NK-92 treated with Interleukin-12 subunit alpha and Interleukin-12 subunit beta, amount 100 ng/mL, for 24 hours (cell line): ENCODE measurements at places on chromosomes 2 and 18.

DNA sequence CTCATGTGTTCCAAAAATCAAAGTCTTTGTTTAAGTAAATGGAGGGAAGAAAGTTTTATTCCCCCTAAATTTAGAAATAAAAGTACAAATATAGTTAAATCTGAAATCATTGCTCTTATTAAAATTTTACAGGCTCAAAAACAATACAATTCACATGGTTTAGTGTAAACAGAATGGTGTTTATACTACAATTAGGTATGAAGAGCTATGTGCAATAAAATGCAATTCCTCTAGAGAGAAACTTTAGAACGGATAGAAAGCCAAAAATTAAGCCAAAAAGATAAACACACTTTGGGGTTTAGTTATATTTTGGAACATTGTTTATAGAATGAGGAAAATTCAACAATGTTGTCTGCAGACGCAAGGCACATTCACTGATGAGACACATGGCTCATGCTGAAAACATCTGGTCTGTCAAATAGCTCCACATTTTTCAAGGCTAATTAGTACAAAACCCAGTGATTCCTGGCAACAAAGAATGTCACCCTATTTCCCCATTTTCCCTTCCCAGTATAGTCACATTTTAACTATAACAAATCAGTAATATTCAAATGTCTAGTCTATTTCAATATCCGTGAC is 103.3 kb downstream of the EXOC6B start:
- DNase-seq: no peak

- no peak for DNase-seq
These were observed at the start of gene OBSL1 for GRCh38 chr2:219571311-219572236. OBSL1 (minus strand) TSS chr2:219571539; CDS start chr2:219571232, 307 bp downstream.

DNA sequence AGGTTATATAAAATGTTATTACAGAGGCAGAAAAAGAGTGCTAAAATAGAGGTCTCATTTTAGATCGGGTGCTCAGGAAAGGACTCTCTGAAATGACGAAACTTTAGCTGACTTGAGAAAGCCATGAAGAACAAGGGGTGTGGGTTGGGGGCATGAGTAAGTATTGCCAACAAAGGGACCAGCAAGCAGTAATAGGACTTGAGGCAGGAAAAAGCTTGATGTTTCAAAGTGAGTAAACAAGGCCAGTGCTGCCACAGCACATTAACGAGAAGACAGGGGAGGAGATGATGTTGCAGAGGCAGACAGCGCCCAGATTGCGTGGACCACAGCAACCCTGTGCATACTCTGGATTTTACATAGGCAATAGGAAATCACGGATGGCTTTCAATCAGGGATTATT is 318.8 kb downstream of the ZEB2 start:
- no peak for DNase-seq

GRCh38 chr2:128984081-128984480 is 665.4 kb upstream of the HS6ST1 start:
- no peak for DNase-seq

DNA sequence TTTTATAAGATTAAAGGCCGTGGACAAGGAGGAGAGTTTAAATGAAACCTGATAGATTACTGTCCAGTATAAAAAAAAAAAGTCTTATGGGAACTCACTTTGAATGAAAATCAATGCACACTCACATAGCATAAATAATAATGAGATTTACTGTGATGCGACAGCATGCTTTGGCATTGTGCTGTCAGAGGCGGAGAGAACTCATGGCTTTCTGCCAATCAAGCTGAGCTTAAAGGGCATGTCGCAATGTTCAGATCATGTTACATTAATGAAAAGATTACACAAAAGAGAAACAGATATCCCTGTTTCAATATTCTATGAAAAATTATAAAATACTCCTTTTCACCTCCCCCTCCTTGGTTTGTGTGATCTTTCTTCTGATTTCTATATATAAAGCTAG is 310.8 kb downstream of the ERBB4 start:
- no peak for DNase-seq

DNA sequence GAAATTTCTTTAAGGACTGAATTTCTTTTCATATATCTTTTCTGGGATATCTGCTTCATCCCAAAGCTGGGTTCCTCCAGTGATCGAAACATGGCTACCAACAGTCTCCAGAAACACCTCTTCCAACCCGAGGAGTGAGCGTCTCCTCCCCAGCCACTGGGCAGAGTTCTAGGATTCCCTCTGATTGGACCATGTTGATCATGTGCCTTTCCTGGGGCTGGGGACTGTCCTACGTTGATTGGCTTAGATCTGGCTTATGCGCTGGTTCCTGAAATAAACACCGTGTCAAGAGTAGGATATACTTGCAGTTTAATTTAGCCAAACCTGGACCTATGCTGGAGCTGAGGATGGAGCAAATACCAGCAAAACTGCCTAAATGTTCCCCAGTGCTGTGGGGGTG is 55.5 kb upstream of the SLC16A14 start:
- no peak for DNase-seq

DNA sequence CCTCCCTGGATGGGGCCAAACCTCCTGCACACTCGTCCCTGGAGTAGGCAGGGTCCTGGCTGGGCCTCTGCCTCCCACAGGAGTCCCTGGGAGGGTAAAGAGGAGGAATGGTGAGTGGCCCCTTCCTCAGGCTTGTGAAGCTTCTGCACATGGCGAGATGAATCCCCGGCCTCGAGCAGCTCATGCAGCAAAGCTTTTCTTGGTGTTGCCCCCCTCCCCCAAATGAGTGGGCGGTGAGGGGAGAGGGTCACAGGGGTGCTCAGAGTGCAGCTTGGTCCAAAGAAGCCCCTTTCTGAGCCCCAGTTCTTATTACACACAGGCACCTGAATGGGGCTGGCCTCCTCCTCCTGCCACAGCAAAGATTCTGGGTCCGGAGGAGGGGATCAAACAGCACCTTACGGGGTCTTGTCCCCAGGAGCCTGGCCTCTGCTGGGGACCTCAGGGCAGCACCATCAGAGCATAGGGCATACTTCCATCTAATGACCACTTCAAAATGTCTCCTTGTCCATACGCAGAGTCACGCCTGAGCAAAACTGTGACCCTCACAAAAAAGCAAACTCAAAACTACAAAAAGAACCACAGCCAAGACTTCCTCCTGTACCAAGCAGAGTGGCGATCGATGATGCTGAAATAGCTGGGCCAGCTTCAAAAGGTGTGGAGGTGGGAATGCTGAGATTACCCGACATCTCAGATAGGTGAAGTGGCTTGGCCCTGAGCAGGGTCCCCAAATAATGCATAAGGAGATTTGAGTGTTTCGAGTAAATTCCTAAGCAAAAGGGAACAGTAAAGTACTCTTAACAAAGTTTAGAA is 148.4 kb upstream of the TWIST2 start:
- DNase-seq: no peak

DNA sequence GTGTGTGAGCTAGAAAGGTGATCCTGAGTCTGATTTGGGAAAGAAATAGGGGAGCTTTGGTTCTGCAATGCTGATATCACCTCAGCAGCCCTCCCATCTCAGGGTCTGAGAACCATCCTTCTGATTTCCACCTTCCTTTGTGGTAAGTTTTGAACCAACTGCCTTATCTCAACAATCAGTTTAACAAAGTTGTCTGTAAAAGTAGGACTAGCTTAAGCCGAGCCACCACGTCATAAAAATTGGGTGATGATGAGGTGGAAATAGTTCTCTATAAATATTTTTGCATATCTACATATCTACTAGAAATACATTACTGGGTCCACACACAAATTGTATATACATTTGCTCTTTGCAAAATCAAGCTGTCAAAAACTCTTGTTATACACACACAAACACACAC is 1.1 kb downstream of the SULT1C4 start:
- DNase-seq: no peak

DNA sequence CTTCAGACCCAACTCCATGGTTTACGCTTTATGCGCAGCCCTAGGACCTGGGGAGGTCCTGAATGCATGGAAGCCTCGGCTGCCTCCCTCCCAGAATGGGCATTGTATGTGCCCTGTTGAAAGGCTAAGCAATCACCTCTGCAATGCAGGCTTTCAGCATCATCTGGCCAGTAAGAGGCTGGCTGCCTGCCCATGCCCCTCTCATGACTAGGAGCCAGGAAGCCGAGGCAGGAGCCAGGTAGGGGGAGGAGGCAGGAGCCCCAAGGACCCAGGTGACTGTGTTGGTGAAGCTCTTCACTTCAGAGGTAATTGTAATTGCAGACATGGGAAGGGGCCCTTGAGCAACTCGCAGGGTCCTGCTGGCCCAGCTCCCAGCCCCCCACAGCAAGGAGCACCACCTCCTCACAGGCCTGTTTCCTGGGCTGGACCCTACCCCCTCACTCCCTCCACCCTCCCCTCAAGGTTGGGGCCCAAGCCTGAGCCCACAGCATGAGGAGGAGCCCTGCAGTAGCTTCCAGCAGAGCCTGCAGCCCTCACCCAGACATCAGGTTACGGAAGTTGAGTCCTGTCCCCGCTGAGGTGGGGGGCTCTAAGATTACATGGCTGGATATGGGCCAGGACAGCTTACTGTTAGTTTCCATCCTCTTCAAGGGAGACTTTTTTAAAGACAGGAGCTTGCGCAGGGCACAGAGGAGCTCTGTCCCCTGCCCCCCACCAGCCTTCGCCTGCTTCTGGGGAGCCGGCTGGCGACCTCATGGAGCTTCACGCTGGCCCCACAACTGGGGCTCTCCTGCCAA is 21.9 kb downstream of the CRACDL start:
- no peak for DNase-seq

GRCh38 chr18:57630754-57631595 is 9.3 kb upstream of the NARS1 start:
- DNase-seq: no peak

DNA sequence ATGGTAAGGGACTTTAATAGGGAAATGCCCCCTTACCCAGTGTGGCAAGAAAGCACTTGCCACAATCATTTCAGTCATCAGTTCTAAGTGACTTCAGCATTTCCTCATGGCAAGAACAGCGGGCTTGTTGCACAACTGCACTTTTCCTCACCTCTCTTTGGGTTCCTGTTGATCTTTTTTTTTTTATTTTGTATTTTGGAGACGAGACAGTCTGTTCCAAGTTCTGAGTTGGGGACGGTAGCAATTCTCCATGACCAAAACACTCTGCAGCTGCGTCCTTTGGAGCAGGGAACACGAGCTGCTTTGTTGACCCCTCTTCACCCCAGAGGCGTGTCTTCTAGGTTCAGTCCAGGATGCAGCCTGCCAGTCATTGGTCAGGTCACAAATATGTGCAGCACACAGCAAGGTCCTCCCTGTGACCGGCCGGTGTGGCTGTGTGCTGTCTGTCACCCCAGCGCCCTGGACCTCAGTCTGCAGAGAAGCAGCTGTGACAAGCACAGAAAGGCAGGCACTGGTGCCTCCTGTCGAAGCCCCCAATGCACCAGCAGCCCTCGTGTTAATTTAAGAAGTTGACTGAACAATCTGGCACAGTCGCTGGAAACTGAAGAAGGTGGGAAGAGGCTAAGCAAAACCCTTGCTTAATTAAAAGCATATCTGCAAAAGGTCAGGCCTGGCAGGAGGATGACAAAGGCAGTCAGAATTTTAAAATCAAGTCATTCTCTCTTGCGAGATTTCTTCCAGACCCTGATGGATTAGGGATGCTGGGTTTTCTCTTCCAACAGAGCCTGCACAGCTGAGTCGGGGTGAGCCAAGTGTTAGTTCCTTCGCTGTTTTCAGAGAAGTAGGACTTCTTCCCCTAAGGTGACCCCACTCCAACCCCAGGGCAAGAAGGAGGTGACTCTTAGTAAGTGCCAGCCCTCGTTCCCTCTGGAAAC is 96.7 kb upstream of the COPS8 start:
- no peak for DNase-seq

- DNase-seq: no peak
These were observed 53.7 kb downstream of the EPHA4 start for GRCh38 chr2:221518201-221518934.

DNA sequence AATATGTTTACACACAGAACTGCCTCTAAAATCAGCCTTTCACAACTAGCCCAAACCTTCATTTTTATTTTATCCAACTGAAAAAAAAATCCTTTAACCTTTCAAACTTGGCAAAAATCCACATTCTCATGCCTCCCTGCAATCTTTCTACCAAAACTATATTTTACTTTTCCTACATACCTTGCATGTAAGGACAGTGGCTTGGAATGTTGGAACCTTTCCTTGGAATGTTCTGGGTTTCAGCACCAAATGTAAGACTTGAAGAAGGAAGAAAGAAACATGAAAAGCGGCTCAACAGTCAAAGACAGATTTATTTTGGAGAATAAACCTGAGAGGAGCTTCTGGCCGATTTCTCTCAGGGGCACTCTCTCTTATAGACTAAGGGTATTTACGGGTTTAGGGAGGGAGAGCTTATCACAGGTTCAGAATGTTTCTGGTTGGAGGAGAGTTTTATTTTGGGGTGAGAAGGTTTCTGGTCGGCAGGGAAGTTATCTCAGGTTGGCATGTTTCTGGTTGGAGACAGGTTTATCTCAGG is 79.7 kb downstream of the RRM2 start:
- no peak for DNase-seq

- DNase-seq: no peak
These were observed 588.2 kb downstream of the IRS1 start for GRCh38 chr2:226211439-226211838.

GRCh38 chr2:79982445-79982844 is 322.1 kb downstream of the LRRTM1 start:
- no peak for DNase-seq

GRCh38 chr2:3639653-3640052 is 18.3 kb upstream of the ALLC start:
- no peak for DNase-seq

- DNase-seq: no peak
These were observed 39.4 kb upstream of the TPO start for GRCh38 chr2:1373830-1374229.

DNA sequence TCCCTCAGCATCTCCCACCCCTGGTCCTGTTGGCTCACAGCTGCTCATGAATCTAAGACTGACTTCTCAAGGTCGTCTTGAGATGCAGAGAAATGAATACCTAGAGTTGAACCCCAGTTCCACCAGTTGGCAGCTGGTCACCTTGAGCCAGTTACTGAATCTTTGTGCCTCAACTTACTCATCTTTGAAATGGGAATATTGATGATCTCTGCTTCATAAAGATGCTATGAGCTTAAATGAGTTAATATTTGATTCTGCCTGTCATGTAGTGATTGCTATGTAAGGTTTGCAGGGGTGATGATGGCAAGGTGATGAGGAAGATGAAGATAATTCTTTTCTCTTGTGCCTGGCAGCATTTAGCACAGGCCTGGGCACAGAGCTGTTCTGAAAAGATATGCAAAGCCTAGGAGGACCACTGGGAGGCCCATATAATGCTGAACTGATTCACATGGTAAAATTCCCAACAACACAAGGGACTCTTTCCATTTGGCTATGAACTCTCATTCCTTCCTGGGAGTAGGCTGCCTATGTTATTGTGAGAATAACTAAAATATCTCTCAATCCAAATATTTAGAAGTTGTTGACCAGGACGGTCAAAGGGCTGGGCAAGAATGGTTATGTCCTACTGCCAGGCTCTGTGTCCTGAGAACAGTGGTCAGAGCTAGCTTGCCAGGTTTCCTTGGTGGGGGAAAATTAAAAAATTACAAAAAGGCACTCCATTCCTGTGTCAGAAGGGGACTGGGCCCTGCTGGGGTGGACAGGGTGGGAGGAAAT is 70.9 kb downstream of the APOB start:
- no peak for DNase-seq

- no peak for DNase-seq
These were observed 1153.3 kb upstream of the TMEFF2 start for GRCh38 chr2:193348055-193348454.
